ENCODE measurements at places on chromosomes 4 and X. TPM values are rescaled to one million over a fixed set of nuclear protein-coding genes. Genes with fewer than 3 reads are reported as not detected.

The TMEM271 gene
- total RNA-seq: 15.9 TPM

The SERPINA7 gene
- not detected for total RNA-seq

The RRH gene
- 0.41 TPM for total RNA-seq

The MAP7D2 gene
- 11.4 TPM for total RNA-seq

GRCh38 chrX:154785716-154786115 is 19.6 kb downstream of the MPP1 start:
- no peak for DNase-seq

GRCh38 chrX:154373340-154374306 is 811 bp downstream of the FLNA start:
- peak; percentile 76 for DNase-seq

GRCh38 chrX:114097866-114098265 is 486.0 kb upstream of the HTR2C start:
- DNase-seq: no peak

- DNase-seq: no peak
Observed at GRCh38 chr4:17707671-17708070, 73.8 kb downstream of the FAM184B start.

GRCh38 chr4:101911616-101912015 is 121.1 kb downstream of the BANK1 start:
- no peak for DNase-seq

DNA sequence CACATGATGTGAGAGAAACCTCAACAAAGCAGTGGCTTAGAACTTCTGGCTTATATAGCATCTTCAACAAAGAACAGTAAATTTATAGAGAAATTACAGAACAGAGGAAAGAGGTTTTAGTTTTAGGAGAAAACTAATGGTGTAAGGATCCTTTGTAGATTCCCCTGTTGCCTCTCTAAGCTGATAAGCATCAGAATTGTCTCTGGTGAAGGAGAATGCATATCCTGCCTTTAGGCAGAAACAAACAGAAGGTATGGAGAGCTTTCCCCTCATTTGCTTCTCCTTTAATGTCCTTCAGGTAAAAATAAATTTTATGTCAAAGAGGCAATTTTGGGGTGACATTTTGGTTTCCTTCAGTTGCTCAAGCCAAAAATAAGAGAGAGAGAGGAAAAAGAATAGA is 625.9 kb downstream of the CCSER1 start:
- DNase-seq: no peak

DNA sequence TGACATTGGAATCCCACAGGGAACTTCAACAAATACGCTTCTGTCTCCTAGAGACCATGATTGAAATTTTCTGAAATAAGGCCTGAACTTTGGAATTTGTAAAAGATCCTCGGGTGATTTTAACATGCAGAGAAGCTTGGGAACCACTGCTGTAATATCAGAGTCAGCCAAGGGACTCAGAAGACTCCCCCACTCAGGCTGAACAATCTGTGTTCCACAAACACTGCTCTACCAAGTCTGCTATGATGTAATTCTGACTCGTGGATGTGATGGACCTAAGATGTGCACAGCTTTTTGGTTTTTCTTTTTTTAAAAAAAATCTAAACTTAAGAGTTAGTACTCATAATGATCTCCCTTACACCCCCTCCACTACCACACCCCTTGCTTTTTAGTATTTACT is 26.0 kb downstream of the LRP2BP start:
- DNase-seq: no peak

GRCh38 chr4:28755081-28755480 is 1894.4 kb downstream of the STIM2 start:
- no peak for DNase-seq

- no peak for DNase-seq
Observed at GRCh38 chr4:41213625-41214135, 662 bp downstream of the APBB2 start.

DNA sequence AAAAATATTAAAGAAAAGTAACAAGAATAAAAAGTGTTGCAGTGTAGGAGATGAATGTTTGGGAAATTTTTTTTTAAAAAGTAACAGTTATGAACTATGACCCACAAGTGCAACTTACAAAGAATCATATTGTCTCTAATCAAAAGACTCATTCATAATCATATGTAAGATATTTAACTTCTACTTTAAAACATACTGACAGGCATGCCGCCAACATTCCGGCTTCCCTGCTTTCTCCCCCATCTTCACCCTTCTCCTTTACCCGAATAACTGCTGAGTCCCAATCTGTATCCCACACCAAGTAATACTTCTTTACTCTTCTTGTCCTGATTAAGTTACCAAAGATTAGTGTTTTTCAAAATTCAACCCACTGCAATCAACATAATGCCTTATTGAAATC is 598.8 kb upstream of the FRG1 start:
- no peak for DNase-seq

Data from frontal cortex (tissue), 4 donors.